ENCODE measurements at places on chromosomes 2 and 18. TPM values are rescaled to one million over a fixed set of nuclear protein-coding genes. Genes with fewer than 3 reads are reported as not detected.

- DNase-seq: peak; percentile 31
These were observed 266.3 kb downstream of the TWIST2 start for GRCh38 chr2:239114119-239114581.

DNA sequence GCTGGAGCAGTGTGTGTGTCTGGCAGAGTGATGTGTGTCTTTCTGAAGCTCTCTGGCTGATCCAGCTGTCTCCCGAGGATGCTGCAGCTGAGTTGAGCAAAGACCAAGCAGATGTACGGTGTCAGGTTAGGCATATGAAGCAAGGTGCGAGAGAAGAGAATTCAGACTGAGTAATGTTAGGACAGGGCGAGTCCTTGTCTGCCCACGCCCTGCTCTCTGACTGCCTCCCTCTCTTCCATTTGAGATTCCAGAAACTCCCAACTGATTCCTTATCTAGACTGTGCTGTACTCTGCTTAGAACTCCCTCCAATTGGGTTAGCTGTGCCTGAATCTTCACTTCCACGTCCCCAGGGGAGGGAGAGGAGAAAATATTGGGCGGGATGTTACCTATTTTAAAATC, 25.7 kb upstream of the LPIN1 start:
- no peak for DNase-seq

The RFX8 gene
- total RNA-seq: 10.6 TPM

DNA sequence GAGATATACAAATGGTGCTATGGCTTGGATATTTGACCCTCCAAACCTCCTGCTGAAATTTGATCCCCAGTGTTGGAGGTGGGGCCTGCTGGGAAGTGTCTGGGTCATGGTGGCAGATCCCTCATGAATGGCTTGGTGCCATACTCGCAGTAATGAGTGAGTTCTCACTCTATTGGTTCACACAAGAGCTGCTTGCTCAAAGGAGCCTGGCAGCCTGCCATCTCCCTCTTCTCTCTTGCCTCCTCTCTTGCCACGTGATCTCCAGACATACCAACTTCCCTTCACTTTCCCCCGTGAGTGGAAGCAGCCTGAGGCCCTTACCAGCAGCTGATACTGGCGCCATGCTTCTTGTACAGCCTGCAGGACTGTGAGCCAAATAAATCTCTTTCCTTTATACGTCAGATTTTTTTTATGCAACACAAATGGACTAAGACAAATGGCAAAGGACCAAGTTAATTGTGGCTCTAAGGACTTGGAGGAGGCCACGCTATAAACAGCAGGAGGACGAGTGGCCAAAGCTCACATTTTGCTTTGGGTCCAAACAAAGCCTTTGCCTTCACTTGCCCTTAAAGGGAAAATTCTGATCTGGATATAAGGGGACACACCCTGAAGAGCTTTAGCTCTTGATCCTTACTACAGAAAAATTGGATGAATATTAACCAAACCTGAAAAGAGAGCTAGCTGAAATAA, 214.7 kb downstream of the SS18 start:
- peak; percentile 21 for DNase-seq

The WDR75 gene
- 99.1 TPM for total RNA-seq

- no peak for DNase-seq
These were observed 184.7 kb upstream of the DLGAP1 start for GRCh38 chr18:4639628-4640310.

DNA sequence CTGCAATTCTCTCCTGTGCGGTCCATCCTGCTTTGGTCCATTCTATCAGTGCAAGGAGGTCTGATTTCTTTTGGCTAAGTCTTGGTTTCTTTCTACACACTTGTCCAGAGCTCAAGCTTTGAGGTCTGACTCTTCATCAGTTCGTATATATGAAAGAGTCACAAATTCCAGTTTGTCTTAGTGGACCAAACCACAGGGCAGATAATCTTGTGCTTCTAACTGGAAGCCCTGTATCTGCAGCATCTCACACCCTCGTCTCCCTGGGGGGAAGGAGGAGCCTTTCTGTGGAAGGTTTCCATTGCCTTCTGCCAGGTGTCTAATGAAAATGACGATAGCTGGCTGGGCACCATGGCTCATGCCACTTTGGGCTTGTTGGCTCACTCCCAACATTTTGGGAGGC, 148.5 kb downstream of the SPP2 start:
- DNase-seq: no peak

DNA sequence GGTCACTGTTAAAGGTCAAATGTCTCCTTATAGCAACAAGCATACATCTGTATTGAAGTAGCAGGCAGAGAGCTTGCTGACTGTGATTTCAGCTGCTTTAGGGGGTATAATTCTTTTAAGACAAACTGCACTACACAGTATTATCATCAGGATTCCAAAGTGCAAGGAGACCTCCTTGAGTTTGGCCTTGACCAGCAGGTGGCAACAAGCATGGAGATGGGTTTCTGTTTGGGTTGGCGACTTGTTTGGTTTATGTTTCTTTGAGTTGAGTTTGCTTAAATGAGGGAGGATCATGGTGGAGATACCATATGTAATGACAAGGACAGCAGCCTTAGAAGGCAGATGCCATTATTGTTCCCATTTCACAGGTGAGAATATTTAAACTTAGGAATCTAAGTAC, 681.0 kb upstream of the ID2 start:
- no peak for DNase-seq

GRCh38 chr2:112110966-112111365, 27.2 kb upstream of the FBLN7 start:
- no peak for DNase-seq

DNA sequence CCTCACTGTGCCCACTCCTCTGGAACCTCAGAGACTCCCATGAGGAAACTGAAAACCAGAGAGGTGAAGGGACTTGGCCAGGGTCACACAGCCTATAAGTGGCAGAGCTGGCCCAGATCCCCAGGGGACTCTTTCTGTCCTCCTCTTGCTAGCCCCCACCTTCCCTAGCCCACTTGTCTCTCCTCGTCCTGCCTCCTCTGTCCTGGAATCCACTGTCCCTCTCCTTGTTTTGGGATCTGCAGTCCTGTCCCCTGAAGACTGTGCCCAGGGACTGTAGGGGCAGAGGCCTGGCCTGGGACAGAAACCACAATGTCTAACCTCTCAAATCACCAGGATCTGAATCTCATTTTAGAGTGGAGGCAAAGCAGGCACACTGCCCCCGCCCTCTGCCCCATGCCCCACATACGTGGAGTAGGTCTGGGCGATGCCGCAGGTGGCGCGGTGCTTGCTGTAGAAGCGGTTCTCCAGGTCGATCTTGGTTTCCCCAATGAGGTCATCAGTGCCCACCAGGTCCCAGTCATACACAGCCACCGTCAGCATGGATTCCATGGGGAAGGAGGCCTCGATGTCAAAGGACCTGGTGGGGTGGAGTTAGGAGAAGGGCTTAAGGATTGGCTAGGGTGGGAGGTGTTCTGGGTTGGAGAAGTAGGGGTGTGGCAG, 12.5 kb downstream of the OTOF start:
- DNase-seq: no peak

GRCh38 chr2:26720322-26721114, 28.0 kb downstream of the KCNK3 start:
- DNase-seq: no peak

The SLC14A1 gene
- total RNA-seq: 44.9 TPM

The GALNT13 gene
- total RNA-seq: 0.21 TPM

DNA sequence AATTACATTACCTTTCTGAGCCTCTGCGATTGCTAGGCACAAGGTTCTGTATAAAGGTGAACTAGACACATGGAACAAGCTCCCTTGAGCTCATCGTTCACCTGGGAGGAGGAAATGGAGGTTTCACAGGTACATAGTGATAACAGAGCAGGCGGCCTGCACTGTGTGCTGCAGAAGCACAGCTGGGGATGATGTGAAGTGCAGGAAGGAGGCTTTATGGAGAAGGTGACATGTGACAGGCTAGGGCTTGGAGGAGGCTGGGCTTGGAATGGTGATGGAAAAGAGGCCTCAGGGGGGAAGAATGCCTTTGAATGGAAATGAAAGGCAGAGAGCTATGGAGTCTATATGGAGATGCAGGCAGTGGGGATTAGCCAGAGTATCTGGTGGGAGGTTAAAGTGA, 22.9 kb downstream of the MARCHF4 start:
- peak; percentile 54 for DNase-seq

DNA sequence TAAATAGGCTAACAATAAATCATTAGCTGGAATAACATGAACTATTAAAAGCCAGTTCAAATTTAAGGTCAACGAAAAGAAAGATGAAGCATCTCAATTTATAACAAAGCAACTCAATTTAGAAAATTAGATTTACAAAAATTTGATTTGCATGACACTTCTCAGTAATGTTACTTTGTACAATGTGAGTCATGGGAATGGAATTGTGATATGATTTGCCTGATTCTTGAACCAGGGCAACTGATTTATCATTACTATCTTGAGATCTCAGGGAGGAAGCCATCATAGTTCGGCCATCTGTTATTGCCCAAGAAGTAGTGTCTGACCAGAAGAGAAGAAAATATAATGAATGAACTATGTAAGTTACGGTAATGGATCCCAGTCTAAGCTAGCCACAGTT, 193.1 kb downstream of the RIT2 start:
- DNase-seq: no peak

- peak; percentile 36 for DNase-seq
These were observed 516.6 kb upstream of the NXPH2 start for GRCh38 chr2:139296672-139297209.

The HOXD11 gene
- total RNA-seq: 8.9 TPM

The IL36G gene
- total RNA-seq: not detected

Data from HT1080 (cell line).